ENCODE measurements at places on chromosomes 7 and 10.

DNA sequence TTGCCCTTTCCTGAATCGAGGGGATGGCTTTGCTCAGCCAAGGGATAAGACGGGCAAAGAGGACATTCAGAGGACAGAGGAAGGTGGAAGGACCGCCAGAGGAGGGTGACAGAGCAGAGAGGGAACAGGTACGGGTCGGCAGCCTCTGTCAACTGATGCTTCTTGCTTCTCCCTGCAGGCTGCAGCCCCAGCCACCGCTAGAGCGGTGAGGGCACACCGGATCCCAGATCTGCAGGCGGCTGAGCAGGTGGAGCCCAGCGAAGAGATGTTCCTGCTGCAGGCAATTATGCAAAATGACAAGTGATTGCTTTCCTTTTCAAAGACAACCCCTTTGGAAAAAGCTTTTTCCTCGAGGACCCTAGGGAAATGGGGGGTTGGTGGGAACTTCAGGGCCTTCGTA is 181.9 kb upstream of the ANKRD30A start:
- DNase-seq: no peak

DNA sequence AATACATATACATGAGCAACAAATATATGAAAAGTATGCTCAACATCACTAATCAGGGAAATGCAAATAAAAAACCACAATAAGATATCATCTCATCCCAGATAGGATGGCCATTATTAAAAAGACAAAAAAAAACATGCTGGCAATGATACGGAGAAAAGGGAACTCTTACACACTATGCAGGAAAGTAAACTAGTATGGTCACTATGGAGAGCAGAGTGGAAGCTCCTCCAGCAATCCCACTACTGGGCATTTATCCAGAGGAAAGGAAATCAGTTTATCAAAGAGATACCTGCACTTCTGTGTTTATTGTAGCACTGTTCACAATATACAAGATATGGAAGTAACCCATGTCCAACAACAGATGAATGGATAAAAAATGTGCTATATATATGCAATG is 217.5 kb downstream of the SDK1 start:
- DNase-seq: no peak

DNA sequence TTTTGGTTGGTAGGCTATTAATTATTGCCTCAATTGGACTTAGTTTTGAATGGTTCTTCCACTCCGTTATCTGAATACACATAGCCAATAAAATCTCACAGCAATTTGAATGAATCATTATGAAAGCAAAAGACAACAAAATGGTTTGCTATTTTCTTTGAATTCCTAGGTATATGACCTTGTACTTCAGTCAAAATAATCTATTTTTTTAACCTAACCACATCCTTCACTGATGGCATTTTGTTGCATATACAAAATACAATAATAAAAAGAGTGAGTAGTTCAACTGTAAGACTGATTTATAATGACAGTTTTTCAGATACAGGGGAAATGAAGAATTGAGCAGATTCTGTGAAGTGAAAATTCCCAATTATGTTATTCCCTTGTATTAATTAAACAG is 433.1 kb downstream of the HTR7 start:
- no peak for DNase-seq

DNA sequence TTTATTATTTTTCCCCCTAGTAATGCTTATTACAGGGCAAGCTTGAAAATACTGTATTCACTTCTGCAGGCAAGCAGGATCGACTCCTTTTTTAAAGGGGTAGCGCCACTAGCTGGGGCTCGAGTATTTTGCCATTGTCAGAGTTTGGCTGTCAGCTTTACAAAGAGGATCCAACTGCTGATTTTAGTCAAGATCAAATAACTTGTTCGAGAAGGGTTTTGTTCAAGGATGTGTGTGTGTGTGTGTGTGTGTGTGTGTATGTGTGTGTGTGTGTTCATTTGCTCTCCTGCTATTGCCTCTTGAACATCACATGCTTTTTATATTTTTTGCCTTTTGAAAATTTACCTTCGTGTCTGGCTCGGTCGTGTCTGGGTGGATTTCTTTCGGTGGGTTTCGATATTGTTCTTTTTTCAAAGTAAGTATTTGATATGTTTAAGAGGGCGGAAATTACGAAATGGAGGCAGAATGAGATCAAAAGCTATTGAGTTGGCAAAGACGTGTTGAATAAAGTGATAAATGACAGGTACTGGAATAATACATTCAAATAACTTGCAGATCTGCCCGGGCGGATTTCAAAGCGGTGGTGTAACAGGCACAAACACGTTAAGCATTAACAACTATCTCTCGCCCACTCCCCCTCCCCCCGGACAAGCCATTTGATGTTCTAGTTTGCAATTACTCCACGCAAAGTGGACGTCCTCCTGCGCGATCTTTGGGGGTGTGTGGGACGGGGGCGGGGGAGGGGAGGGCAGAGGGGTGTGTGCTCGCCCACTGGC is 1.1 kb downstream of the ARID5B start:
- peak; percentile 65 for DNase-seq

GRCh38 chr7:44534501-44534900 is 6.6 kb downstream of the NPC1L1 start:
- peak; percentile 67 for DNase-seq

DNA sequence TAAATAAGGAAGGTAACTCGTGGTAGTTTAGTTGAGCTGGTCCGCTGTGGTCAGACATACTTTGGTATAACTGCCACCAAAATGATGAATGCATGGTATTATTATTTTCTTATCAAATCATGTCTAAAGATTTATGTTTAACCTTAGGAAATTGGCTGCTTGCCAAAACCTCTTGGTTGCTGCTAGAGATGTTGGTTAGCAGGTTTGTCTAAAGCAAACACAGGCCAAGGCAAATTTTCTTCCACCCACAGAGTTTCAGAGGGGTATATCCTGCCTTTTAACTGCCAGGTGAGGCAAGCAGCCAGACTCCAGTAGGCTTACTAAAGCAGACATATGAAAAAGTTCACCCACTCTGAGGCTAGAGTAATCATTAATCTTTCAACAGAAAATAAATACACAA is 101.4 kb downstream of the SEMA3E start:
- DNase-seq: no peak

GRCh38 chr10:1369665-1370064 is 313.5 kb downstream of the WDR37 start:
- no peak for DNase-seq

DNA sequence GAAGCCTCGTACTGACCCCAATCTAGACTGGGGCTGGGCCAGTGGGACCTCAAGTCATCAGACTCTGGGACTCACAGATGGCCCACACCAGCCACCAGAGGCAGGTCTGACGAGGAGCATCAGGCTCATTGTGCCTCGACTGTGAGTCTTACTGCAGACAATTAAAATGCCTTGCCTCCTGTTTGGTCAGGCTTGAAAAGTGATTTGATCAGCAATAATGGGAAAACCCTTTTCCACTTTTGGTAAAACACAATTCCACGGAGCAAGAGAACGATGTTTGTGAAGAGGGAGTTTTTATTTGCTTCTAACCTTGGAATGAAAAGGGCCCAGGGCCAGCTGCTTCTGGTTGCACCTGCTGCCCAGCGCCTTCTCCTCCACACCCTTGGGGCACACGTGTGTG is 43.9 kb downstream of the C10orf143 start:
- no peak for DNase-seq

GRCh38 chr10:92849234-92849525 is 860 bp downstream of the EXOC6 start:
- DNase-seq: no peak

DNA sequence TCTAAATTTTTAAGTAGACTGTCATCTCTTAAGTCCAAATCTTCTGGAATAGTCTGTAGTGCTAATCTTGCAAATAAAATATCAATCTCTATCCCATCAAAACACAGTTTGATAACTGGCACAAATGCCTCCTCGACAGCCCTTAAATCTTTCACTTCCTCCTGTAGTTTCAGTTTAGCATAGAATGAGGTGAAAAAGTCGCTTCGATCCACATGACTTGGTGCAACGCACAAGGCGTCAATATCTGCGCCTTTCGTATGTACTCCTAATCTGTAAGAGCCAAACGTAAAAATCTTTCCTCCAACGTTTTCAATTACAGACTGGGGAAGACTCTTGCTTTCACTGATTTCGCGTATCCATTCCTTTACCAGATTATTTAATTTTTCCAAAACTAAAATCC is 603 bp downstream of the PAPOLB start:
- DNase-seq: no peak

GRCh38 chr7:121305109-121305508 is 23.7 kb upstream of the WNT16 start:
- no peak for DNase-seq

DNA sequence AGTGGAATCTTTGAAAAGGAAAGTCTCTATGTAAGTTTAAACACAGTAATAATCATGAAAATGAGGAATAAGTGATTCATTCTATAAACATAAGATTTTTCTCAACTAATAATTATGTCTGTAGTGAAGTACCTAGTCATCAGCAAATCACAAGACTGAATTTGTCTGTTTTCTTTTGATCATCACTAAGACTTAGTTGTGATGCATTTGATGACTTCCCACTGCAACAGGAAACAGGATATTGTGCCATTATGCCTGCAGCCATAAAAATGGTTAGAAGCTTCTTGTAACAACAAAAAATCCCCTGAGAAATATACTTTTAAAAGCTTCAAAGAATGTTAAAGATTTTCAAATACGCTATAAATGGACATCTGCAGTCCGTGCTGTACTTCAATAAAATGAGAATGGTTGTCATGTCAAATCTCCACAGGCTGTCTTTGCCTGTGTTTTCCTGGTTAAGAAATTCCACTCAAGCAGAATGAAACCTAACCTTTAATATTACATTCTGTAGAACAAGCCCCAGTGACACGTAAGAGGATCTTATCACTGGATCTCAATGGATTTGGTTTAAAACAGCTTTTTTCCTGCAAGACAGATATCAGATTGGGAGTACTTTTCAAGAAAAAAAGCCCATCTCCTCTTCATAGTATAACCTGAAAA is 1262.3 kb upstream of the PHF14 start:
- DNase-seq: no peak

DNA sequence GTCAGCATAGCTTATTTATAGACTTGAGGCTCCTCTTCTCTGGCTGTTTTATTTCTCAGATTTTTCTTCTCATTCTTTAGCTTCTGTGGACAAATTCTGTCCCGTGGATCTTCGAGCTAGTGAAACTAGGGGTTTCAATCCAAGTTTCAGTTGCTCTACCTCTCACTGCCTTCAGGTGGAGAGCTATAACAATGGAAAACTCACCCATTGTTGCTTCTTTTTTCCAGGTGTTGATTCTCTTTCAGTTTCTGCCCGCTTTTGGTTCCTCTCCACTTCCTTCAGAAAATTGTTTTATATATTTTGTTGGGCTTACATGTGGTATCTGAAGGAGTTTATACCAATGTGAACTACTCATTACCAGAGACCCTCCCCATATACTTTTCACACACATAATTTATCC is 266.1 kb downstream of the TCF7L2 start:
- DNase-seq: no peak

DNA sequence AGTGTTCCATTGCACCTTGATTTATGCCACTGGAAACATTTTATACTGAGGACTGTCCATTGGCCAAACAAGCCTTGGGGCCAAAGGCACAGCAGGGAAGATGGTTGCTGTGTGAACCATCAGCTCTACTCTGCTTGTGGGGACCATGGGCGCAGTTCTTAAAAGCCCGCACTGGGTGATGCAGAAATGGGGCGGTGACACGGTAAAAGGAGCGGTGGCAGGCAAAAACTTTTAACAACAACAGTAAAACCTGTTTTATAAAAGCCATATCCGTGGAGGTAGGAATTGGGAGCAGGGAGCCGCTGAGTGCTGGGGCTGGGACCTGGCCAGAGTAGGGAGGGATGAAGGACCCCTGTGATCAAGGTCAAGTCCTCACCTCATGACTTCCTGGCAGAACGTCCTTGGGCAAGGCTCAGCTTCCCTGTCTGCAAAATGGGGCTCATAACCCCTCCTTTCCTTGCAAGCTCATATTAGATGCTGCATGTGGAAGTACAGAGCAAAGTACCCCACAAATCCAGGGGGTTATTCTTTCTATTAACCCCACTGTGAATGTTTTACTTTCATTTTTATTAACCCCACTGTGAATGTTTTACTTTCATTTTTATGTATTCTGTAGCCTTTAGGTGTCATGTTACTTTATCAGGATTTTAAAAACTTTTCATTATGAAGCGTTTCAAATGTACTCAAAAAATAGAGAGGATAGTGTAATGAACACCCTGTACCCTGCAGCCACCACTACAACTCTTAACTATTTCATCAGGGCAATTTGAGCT is 78.3 kb downstream of the GRK5 start:
- DNase-seq: no peak

DNA sequence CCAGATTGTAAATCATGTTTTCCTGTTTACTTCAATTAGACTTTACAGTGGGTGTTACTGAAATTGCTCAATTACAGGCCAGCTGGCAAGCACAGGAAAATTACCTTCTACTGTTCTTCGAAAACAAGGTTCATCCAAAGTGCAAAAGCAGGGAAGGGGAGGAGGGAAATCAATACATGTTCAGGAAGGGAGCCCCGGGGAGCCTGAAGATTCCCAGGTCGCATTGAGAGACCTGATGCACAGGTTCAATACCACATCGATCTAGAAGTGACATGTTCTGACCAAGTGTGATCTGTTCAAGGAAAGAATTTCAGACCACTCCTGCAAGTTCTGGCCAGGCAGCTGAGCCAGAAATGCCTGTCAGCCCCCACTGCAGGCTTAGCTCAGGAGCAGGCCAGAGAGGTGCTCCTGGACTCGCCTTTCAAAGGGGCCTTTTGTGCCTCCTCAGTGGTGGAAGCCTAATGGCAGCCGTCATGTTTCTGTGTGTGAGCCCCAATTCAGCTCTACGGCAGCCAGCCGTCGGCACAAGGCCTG is 35.9 kb downstream of the FAM53B start:
- no peak for DNase-seq

DNA sequence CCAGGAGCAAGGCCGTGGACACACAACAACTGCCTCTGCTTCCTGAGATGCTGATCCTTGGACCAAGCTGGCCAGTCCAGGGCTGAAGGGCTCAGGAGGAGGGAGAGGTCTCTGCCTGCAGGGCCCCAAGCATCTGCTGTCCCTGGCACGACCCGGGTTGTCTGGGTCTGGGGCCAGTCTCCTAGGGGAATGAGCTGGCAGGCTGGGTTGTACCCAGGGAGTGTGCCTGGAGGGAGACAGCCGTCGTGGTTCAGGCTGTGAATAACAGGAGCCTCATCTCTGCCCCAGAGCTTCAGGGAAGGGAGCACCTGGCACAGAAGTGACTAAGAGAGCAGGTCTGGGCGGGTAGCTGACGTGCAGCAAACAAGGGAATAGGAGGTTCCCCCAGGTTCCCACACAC is 17.9 kb upstream of the SERPINE1 start:
- DNase-seq: no peak

- no peak for DNase-seq
Measured at GRCh38 chr10:131681656-131682055, 219.2 kb upstream of the PPP2R2D start.

DNA sequence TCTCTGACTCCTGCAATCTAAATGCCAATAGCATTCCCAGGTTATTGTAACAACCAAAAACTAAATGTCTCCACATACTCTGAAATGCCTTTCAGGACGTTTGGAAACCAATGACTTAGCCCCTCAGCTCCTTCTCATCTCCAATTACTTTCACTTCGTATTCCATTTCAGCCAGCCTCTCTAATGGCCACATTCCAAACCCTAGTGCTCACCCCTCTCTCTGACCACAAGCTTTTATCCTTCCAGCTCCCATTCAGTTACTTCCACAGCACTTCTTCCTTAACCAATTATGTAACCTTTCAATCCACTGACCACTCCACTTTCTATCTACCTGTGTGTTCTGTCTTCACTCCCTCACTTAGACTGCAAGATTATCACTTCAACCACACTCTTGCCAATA is 4.3 kb downstream of the NOC3L start:
- DNase-seq: no peak
